ENCODE measurements at places on chromosomes 3 and 15.

DNA sequence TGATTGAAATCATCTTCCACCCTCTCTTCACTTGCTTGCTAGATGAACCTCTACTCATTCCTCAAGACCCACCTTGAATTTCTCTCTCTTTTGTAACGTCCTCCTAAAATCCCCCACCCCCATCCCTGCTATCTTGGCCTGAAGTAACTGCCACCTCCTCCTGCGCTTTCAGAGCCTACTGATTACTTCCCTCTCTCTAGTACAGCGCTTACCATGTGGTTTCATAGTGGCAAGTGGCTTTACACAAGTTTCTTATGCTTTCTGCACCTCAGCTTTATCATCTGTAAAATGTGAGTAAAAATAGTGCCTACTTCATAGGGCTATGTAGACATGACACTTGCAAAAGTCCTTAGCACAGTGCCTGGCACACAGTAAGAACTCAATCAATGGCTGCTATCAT is 28.7 kb upstream of the DAZL start:
- DNase-seq: no peak

DNA sequence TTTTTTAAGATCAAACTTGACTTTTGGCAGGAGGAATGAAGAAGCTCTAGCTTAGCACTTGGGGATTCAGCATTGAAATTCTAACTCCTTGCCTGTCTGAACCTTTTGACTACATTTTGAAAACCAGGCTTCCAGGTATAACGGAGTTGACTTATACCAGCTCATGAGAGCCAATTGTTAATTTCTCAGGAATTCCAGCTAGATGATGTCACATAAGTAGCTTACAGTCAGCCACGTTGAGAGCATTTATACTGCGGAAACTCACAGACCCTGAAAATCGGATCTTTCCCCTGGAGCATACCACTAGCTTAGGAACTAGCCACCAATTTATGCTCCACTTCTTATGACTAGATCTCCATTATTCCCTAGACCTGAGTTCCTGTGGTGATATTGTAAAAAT is 321.4 kb upstream of the DPH6 start:
- no peak for DNase-seq

GRCh38 chr15:51172193-51172592 is 77.5 kb upstream of the TNFAIP8L3 start:
- no peak for DNase-seq

DNA sequence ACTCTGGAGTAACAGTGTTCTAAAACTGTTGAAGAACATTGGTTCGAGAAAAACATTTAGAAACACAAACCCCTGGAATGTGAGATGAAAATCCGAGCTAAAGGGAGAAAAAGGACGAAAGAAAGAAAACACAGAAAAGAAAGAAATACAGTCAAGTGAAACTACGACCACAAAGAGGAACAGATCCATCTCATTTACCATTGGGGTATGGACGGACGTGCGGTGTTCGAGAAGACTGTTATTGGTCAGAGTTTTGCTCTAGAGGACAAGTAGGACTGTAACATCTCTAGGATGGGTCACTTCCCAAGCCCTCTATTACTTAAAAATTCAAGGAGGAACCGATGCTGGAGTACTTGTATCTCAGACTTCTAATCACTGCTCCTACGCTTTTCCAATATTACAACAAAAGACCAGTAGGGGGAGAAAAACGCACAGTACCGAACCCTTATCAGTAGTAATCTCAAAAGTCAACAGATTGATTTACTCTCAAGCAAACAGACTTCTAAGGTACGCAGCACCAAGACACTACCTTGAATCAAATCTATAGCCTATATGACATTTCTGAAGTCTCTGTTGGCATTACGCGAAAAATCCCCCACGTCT is 1.1 kb upstream of the PIK3CA start:
- DNase-seq: peak; percentile 66

DNA sequence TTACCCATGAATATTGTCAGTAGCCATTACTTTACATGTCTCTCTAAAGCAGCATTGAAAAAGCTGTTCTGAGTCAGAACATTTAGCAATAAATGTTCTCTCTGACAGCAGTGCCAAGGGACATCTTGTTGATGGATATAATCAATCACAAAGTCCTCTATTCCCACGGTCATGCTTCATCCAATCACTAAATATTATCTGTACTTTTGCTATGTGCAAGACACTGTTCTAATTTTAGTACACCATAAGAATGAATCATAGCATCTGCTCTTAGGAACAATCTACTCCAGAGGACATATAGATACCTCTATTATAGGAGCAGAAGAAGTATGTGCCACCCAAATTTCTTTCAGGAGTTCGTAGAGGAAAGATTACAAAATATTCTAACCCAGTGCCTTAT is 142.5 kb upstream of the MBNL1 start:
- DNase-seq: no peak

- DNase-seq: no peak
These were observed 6.1 kb upstream of the USP8 start for GRCh38 chr15:50418041-50418583.

- no peak for DNase-seq
These were observed 29.3 kb upstream of the ST3GAL6 start for GRCh38 chr3:98733812-98734281.

DNA sequence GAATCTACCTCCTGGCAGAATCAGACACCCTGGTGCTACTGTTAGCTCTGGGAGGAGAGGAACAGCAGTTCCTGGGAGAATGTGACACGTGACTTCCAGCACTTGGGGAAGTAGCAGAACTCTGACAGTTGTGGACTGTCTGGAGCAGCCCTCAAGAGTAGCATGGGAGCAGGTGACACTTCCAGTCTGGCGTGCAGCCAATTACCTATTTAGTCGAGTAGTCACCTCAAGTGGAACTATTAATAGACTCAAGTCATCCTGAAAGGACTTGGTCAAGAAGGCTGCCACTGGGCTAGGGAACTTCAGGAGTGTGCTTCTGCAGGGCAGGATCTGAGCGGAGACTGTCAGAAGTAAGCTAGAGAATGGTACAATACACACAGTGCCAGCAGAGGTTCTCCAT is 62.3 kb downstream of the MTHFS start:
- no peak for DNase-seq

GRCh38 chr3:141539431-141540187 is 52.8 kb downstream of the RASA2 start:
- DNase-seq: no peak

- peak; percentile 53 for DNase-seq
These were observed 683 bp upstream of the UNC45A start for GRCh38 chr15:90934256-90934948.

GRCh38 chr15:101651554-101652097 is 555 bp downstream of the TM2D3 start:
- no peak for DNase-seq

DNA sequence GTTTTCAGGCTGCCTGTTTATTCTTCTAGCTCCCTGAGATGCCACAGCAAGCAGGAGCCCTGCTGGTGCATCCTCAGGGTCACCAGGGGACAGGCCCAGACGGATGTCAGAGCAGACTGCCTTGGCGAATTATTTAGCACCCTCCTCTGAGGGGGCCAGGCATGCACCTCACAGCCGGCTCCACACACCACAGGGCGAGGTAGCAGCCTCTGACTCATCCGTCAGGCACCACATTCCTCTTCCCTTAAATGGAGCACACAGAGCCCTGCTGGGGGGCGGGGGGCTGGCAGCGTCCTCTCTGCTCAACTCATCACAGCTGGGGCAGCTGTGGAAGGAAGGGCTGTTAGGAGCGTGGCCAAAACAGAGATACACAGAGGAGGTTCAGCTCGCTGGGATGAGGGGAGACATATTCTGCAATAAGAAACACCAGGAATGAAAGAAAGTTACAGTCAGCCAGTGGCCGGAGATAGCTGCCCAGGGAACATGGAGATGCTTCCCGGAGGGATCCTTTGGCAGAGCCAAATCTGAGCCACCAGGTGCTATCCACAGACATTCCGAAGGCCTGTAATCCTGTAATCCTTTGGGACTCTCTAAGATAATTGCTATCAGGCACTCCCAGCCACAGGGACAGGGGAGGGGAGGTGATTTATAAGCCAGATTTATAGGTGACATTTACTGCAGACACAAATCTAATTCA is 13.9 kb upstream of the PRICKLE2 start:
- DNase-seq: peak; percentile 65

DNA sequence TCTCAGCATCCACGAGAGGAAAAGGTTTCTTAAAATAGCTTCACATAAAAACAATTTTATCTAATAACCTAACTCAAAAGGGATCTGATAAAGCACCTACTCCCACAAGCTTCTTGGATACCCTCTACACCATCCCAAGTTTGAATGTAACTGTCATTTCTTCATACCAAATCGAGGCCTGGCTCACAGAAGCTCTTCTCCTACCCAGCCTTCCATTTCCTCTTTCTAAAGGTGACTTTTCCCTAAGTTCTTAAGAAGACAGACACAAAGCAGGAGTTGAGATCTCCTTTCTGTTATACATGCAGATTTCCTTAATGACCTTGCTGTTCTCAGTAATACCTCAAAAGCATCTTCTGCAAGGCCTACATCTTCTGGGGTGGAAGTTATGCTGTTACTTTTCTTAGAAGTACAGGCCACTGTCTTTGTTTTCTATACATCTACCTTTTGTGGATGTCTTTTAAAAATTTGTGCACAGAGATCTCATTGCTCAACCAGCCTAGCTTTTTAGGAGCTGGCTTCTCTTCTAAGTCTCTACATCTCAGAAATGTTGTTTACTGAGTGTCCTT is 3.4 kb upstream of the LRRIQ4 start:
- DNase-seq: no peak

DNA sequence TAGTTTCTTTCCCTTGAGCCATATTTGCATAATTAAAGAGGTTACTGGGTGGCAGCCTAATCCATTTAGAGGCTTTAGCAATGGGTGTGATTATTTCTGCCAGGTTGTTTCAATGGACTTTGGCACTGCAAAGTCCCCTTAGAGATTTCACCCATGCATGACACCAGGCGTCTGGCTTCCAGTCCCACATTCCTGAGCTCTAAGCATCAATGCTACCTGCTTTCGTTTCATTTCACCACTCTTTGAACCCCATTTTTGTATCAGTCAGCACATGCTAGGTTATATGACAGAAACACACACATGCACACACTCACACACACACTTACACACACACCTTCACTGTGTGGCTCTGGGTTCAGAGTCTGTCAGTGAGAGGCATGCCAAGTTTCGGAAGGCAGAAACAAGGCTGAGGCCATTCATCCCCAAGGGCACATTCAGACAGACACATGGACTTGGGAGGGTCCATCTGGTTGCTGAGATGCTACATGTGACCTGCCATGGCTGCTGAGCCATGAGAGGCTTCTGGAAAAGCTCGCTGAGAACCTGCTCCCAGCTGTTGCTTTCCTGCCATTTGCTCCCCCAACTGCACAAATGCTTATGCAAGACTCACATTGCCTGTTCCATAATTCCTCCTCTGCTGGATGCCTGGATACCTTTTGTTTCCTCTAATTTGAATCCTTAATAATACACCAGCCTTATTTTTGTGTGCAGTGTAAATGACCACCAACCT is 354.1 kb downstream of the GABRG3 start:
- DNase-seq: no peak

- no peak for DNase-seq
These were observed 7.3 kb upstream of the ITIH3 start for GRCh38 chr3:52787246-52787645.

DNA sequence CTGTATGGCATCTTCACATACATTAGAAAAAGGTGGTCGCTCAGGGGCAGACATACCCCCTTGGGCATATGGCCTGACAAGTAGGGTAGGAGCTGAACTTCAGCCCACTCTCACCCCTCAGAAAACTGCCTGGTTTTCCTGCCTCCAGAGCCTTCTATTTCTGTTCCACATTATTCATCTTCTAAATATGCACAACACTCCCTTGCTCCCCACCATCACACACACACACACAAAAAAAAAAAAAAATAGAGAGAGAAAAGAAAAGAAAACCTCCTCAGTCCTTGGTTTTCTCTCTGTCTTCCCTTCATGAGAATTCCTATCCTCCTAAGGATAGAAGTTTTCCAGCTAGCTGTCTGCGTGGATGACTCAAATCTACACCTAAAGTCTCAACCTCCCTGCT is 5.6 kb upstream of the ROPN1 start:
- no peak for DNase-seq

- DNase-seq: no peak
These were observed 118.1 kb downstream of the CACNA1D start for GRCh38 chr3:53612508-53612907.

GRCh38 chr15:45198337-45199135 is 10.8 kb upstream of the SHF start:
- peak; percentile 90 for DNase-seq

DNA sequence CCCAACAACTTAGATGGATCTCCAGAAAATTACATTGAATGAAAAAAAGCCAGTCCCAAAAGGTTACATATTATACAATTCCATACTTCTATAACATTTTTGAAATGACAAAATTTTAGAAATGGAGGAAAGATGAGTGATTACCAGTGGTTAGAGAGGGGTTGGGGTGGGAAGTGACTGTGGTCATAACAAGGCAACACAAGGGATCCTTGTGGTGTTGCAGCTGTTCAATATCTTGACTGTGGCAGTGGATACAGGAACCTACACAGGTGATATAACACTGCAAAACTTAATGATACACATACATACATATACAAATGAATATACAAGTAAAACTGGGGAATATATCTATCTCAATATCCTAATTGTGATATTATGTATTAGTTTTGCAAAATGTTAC is 9.6 kb downstream of the GOLGB1 start:
- DNase-seq: no peak

DNA sequence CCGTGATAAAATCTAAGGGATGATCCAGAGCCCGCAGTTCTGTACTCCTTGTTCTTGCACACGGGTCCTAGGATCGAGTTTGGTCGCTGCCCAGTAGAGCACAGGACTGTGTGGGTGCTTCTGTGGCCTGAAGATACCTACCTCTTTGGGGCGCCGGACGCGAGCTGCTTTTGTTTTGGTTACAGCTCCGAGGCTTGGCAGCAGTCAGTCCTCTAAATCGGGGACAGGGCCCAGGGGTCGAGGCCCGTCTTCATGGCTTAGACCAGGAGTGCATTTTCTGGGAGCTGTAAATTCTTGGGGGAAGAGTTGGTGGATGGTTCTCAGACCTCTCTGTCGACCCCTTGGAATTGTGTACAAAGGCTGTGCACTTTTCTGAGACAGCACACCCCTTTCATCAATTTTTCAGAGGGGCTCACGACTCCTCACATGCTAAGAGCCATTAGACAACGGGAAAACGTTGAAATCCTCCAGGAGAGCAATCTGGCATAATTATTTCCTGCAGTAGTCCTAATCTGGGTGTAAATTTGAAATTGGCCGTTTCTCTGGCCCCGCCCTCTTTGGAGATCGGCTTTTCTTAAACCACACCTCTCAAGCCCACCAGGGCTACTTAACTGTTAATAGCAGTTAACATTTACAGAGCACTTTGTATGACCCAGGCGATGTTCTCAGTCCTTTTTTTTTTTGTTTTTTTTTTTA is 928 bp downstream of the CEP97 start:
- DNase-seq: peak; percentile 17

GRCh38 chr3:13457593-13457992 is 22.5 kb upstream of the HDAC11 start:
- DNase-seq: no peak

DNA sequence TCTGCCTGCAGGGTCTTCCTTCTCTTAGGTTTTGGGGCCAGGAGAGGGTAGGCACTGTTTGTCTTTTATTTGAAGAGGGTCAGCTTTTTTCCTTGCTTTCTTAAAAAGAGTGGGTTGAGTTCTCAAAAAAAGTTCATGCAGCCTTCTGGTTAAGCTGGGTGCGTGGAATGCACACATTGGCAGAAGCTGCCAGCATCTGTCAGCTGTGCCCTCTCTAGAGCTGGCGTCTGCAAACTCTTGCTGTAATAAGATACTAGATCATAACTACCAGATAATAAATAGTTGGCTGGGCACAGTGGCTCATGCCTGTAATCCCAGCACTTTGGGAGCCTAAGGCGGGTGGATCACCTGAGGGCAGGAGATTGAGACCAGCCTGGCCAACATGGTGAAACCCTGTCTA is 373.4 kb downstream of the OCA2 start:
- no peak for DNase-seq
